Left lung (tissue), 14 donors: ENCODE measurements at places on chromosomes 4 and X. TPM values are rescaled to one million over a fixed set of nuclear protein-coding genes. Genes with fewer than 3 reads are reported as not detected.
A peak's percentile ranks its signal among the peaks of the same experiment; 100 is the strongest.

The CENPVL3 gene
- total RNA-seq = not detected

The ERCC6L gene
- 1.5 TPM for total RNA-seq

The ATP11C gene
- 15.9 TPM for total RNA-seq

The CSTF2 gene
- total RNA-seq = 17.6 TPM

The PARM1 gene
- total RNA-seq = 140 TPM

The PDGFRA gene
- total RNA-seq = 104 TPM

The CSAG3 gene
- total RNA-seq = not detected

The IL13RA1 gene
- total RNA-seq = 87.3 TPM

The APLN gene
- 1.0 TPM for total RNA-seq

The GAGE1 gene
- not detected for total RNA-seq

GRCh38 chr4:30948653-30949052, 228.5 kb downstream of the PCDH7 start:
- no peak overlapping the region for H3K27ac ChIP-seq
- H3K27me3 ChIP-seq = no peaks in the 10 kb centered on the region
- H3K4me1 ChIP-seq = no peaks in the 10 kb centered on the region
- H3K36me3 ChIP-seq = no peaks in the 10 kb centered on the region

DNA sequence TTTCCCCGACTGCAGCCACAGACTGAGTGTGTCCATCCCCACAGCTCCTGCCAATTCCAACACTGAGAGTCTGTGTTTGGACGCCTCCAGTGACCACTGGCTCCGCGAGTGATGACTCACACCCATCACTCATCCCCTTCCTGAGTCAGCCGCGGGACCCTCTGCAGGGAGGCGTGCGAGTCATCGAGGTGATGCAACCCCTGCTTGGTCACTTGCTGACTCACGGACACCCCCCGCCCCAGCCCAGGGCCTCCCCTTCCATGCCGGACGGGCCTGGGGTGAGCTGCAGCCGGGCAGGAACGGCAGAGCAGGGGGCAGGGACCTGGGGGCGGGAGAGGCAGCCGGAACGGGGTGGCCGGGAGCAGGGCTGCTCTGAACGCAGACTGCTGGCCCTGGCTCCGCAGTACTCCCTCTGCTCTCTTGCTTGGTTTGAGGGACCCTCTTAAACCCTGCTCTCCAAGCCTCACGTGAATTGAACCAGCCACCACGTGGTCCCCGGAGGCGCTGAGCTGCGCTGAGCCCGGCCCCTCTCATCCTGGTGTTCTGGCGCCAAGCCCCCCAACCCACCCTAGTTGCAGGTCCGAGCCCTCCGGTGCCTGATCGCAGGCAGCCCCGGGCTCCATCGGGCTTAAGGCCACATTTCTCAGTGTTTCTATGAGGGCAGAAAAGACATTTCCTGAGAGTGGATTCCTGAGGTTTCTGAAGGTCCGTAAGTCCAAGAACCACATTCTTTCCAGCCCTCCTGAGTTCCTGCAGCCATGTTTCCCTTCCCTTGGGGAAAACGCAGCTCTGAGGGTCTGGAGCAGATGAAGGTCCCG, 32.4 kb downstream of the FGFRL1 start:
- no peaks in the 10 kb centered on the region for H3K36me3 ChIP-seq
- peak overlapping the region; percentile 46 for H3K27ac ChIP-seq

GRCh38 chr4:73844345-73844744, 7.9 kb downstream of the CXCL6 start:
- no peaks in the 10 kb centered on the region for H3K4me1 ChIP-seq
- no peak overlapping the region for H3K4me3 ChIP-seq

DNA sequence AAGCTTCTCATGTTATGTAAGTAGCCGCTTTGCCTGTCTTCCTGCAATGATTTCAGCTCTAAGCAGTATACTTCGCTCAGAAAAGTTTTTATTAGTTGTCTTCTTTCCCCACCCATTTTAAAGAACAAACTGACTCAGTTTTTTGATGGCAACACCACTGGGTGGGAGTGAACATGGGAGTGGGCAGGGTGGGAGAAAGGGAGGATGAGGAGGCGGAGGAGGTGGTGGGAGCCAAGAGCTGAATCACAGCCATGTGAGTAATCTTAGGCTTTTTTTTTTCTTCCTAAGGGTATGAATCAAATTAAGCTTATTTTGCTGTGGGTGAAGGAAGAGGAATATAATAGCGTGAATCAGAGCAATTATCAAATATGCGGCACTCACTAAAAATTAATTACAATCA, 574.3 kb upstream of the DIPK2B start:
- H3K27me3 ChIP-seq = no peaks in the 10 kb centered on the region
- no peak overlapping the region for H3K4me3 ChIP-seq
- DNase-seq = no peak
- H3K36me3 ChIP-seq = no peaks in the 10 kb centered on the region

DNA sequence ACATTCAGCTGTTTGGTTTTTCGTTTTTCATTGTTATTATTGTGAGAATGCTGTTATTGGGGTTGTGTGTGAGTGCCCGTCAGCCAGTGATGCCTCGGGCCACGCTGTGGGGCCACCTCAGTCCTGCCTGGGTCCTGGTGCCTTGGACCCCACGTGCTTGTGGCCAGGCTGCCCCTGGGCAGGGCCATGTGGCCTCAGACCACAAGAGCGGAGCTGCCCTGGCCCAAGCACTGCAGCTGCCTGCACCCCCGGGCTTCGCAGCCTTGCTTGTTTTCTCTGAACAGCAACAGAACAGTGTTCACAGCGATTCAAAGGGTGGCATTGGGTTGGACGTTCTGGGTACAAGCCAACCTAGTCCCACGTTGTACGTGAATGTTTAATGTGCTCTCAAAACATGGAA, 56.9 kb downstream of the CPLX1 start:
- H3K4me3 ChIP-seq = no peak overlapping the region
- H3K4me1 ChIP-seq = peaks cover 25% of the 10 kb centered on the region
- H3K27me3 ChIP-seq = no peaks in the 10 kb centered on the region
- H3K36me3 ChIP-seq = no peaks in the 10 kb centered on the region
- H3K27ac ChIP-seq = no peak overlapping the region
- peak; percentile 55 for DNase-seq

DNA sequence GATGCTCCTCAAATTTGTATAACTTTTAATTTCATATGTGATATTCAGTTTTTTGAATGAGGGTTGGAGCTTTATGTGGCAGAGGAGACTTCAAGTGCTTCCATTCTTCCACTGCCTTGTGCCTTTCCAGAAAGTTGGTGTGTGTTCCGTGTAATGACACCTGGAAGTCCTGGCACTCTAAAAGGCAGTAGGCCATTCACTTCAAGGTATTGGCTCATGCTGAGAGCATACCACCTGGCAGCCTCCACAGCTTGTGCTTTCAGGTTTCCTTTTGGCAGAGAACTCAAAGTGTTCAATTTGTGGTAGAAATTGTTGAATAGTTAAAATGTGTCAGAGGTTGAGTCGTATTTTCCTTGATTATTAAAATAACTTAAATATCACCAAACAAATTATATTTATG, 49.6 kb downstream of the GRIA2 start:
- H3K4me3 ChIP-seq = no peak overlapping the region
- H3K36me3 ChIP-seq = no peaks in the 10 kb centered on the region
- no peaks in the 10 kb centered on the region for H3K4me1 ChIP-seq
- H3K27me3 ChIP-seq = no peaks in the 10 kb centered on the region
- no peak for DNase-seq

GRCh38 chrX:44507292-44507691, 35.4 kb downstream of the FUNDC1 start:
- H3K27ac ChIP-seq = no peak overlapping the region
- no peaks in the 10 kb centered on the region for H3K27me3 ChIP-seq
- no peak for DNase-seq
- H3K4me1 ChIP-seq = no peaks in the 10 kb centered on the region
- H3K4me3 ChIP-seq = no peak overlapping the region

- H3K27me3 ChIP-seq = no peaks in the 10 kb centered on the region
- no peaks in the 10 kb centered on the region for H3K4me1 ChIP-seq
- H3K27ac ChIP-seq = no peak overlapping the region
Measured at GRCh38 chrX:41406201-41406600, 40.9 kb upstream of the NYX start.

- peaks cover 18% of the 10 kb centered on the region for H3K4me1 ChIP-seq
- peaks cover 61% of the 10 kb centered on the region for H3K27me3 ChIP-seq
- no peak overlapping the region for H3K27ac ChIP-seq
- H3K4me3 ChIP-seq = no peak overlapping the region
- no peaks in the 10 kb centered on the region for H3K36me3 ChIP-seq
Measured at GRCh38 chr4:55634417-55635128, 1.5 kb downstream of the NMU start.

DNA sequence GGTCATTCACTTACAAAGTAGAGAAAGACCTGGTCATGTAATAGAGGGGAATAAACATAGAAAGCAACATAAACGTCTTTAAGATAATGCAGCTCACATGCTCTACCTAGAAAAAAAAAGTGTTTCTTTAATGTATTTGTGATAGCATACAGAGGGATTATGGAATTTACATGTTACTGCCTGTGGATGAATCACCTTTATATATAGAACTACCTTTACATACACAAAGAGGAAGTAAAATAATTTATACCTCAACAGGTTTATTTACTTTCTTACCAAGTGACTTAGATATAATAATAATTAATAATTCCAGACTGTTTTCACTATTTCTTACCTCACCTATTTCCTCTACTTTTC, 81.5 kb downstream of the PPP3CA start:
- no peak overlapping the region for H3K27ac ChIP-seq
- no peak for DNase-seq
- no peaks in the 10 kb centered on the region for H3K27me3 ChIP-seq
- no peaks in the 10 kb centered on the region for H3K36me3 ChIP-seq
- H3K4me1 ChIP-seq = peaks cover 1% of the 10 kb centered on the region

DNA sequence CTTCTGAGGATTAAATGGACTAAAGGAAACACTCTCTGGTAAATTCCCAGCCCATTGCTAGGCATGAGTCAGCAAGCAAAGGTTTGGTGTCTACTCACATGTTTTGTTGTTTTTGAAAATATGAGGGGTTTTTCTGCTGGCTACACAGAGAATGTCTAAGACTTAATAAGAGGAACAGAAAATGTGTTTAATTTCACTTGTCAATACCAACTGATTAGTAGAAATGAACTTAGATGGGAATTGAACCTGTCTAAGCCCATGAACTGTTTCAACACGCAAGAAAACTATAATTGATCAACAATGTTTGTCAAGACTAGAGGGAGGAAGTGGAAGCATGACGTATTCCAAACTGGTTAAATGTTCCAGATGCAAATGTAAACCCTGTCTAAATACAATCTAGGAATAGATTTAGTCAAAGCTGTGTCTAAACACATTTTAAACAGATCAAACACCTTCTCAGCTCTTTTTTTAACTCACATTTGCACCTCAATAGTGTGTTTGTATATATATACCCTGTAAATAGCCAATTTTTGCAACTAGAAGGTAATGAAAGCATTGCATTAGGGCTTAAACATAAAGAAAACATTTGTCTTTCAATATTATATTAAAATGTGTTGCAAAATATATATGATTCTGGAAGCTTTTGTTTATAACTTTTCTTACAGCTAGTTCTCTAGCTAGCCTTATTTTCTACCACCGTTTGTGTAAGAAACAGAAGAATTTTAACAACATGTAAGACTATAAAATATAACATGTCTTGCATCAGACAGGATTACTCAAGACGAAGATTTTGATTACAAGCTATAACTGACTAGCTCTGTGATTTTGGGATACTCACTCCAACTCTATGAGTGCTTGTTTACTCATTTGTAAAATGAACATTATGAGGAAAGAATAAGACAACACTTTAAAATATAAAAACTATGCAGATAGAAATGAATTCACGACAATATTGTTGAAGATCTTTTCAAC, 607.8 kb downstream of the FSTL5 start:
- no peaks in the 10 kb centered on the region for H3K4me1 ChIP-seq
- no peaks in the 10 kb centered on the region for H3K27me3 ChIP-seq
- no peak overlapping the region for H3K4me3 ChIP-seq
- no peak for DNase-seq

DNA sequence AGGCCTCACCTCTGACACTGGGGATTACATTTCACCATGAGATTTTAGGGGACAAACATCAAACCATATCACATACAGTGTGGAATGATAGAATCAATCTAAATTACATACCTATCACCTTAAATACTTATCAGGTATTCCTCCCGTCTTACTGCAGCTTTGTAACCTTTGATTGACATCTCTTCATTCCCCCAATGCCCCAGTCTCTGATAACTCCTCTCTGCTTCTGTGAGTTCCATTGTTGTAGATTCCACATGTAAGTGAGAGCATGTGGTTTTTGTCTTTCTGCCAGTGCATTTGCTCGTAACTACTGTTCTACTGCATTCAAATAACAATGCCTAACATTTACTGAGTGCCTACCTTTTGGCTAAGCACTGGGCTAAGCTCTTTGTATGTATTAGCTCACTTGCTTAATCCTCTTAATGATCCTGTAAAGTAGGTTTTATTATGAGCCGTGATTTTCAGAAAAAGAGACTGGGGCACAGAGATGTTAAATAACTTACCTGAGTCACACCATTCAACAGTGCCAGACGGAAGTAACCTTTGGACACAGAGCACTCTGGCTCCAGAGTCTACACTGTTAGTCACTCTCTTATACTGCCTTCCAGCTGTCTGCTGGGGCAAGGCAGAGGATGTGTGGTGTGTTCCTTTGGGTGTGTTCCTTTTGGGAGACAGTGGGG, 63.7 kb upstream of the ESX1 start:
- no peaks in the 10 kb centered on the region for H3K4me1 ChIP-seq
- H3K27me3 ChIP-seq = no peaks in the 10 kb centered on the region
- no peaks in the 10 kb centered on the region for H3K36me3 ChIP-seq
- H3K4me3 ChIP-seq = no peak overlapping the region

DNA sequence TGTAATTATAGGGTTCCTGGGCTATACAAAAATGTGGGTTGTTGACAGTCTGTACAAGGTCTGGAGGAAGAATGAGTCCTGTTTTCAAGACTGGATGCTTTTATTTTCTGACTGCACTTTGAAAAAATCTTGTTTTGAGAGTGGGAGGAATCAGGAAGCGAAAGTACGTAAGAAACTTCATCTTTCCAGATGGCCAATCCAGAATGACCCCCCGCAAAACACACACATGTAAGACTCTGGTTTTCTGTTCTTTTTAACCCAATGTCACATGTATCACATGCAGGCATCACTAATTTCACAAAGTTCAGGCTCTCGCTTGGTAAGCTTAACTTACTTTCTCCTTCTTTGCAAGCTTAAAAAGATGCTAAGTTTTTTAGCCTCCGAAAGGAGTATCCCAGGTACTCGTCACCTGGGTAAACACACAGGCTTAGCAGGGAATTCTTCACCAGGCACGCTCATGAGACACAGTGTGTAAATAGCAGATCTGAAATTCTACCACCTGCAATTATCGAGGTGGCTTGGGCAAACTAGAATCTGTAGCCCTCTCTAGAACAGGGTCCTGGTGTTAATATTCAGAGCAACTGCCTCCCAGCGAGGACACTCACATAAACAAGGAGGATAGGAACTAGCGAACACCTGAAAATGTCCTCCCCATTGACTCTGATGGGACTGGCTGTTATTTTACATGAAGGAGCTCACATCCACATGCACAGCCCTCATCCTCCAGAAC, 90.7 kb downstream of the NSUN7 start:
- H3K4me1 ChIP-seq = no peaks in the 10 kb centered on the region
- DNase-seq = no peak
- no peaks in the 10 kb centered on the region for H3K27me3 ChIP-seq
- H3K36me3 ChIP-seq = peaks cover 3% of the 10 kb centered on the region
